ENCODE measurements at places on chromosomes 6 and 20. TPM values are rescaled to one million over a fixed set of nuclear protein-coding genes. Genes with fewer than 3 reads are reported as not detected.

- peak; percentile 92 for DNase-seq
Measured at GRCh38 chr6:84764332-84765049, at the start of gene TBX18. TBX18 (minus strand) TSS chr6:84764598; CDS start chr6:84764181, 417 bp downstream.

GRCh38 chr20:23257848-23258746, 92.5 kb upstream of the NXT1 start:
- DNase-seq, result peak; percentile 81

DNA sequence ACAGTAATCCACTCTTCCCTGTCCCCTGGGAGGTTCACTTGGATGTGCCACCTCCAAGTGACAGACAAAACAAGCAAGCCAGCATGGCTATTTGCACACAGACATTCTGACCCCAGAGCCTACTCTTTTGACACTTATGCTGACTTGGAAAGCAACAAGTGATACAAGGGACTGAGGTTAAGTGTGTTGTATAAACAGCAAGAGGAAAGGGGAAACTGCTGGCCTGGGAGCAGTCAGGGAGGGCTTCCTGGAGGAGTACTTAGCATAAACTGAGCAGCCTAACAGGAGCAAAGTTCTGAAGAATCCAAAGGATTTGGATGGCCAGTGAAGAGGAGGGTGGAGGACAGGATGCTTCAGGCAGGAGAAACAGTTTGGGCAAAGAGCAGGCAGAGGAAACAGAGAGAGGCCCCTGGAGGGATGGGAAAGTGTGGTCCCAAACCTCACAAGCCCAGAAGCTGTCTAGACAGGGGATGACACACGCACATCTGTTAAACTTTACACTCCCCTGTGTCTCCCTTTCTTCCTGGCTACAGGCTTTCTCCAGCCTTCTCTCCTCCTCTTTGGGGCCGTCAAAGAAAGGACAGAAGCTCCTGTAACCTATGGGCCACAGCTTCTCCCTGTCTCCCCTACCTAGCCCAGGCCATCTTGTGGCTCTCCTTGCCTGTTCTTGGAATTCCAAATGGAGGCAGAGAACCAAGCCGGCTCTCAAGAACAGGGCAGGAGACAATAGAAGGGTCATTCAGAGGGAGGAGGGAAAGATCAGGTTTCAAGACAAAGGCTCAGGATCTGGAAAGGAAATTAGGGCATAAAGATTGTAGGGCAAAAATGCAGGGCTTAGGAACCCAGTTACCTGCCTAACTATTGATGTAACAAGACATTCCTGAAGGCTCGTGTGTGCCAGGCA, 19.3 kb downstream of the SULF2 start:
- peak; percentile 24 for DNase-seq

Gene SPATS1
- total RNA-seq, result not detected

- DNase-seq, result no peak
Measured at GRCh38 chr20:37443596-37443995, 77.5 kb upstream of the NNAT start.

All from renal cortical epithelial cell (primary cell).